Kidney capillary endothelial cell (primary cell): ENCODE measurements at places on chromosomes 1 and 21.

- DNase-seq: no peak
Observed at GRCh38 chr1:25731626-25732370, 68.2 kb upstream of the SELENON start.

GRCh38 chr1:236124965-236125364, 17.4 kb upstream of the GPR137B start:
- DNase-seq: no peak

- no peak for DNase-seq
Observed at GRCh38 chr1:116471241-116471640, 98.2 kb downstream of the ATP1A1 start.

DNA sequence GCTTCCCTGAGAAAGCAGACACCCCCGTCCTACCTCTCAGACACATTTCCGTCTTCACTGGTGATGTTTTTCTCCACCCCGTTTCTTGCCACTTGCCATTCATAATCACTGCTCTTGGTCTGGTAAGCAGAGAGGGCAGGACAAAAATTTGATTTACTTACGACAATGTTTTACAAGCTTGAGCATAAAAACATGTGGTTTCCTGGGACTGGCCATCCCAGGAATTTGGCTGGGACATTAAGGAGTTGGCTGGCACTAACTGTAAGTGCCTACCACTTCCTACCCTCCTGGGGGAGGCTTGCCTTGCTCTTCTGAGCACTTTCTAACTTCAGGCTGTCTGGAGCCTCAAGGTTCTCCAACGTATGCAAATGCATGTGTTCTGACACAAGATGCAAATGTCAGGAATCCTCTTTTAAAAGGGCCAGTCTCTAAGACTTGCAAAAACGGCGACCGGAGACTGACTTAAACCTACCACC, 24.2 kb downstream of the ZBTB18 start:
- no peak for DNase-seq

GRCh38 chr1:32540605-32541004, 1.4 kb downstream of the ZBTB8A start:
- no peak for DNase-seq

- DNase-seq: no peak
Observed at GRCh38 chr1:200317236-200317635, 92.6 kb downstream of the ZNF281 start.
